RPMI7951 (cell line): ENCODE measurements at places on chromosomes 13 and 19.

GRCh38 chr19:33000510-33000909 is 28.5 kb downstream of the FAAP24 start:
- no peak for DNase-seq

GRCh38 chr13:30331331-30331771 is 24.0 kb upstream of the KATNAL1 start:
- peak; percentile 69 for DNase-seq

GRCh38 chr13:73913079-73913740 is 221.0 kb downstream of the KLF12 start:
- DNase-seq = peak; percentile 43

GRCh38 chr13:96581741-96582140 is 412.5 kb downstream of the OXGR1 start:
- DNase-seq = no peak

- no peak for DNase-seq
Measured at GRCh38 chr19:29395111-29395733, 130.6 kb upstream of the VSTM2B start.

GRCh38 chr13:41699759-41700158 is 242.4 kb downstream of the RGCC start:
- no peak for DNase-seq

DNA sequence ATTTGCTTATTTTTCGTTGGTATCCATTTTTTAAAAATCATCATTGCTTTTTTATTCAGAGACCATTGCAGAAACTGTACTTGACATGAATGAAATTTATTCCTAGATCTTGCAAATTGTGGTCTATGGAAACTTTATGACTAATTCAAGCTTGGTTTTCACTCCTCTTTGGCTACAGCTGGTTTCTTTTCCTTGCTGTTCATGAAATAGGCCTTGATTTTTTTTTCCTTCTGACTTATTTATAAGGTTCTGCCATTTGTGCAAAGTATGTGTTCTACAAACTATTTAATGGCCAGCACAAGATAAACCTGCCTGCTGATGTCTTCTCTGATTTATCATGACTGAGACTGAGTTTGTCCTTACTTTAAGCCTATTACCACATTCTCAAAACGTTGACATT is 764.0 kb upstream of the SLITRK5 start:
- no peak for DNase-seq

DNA sequence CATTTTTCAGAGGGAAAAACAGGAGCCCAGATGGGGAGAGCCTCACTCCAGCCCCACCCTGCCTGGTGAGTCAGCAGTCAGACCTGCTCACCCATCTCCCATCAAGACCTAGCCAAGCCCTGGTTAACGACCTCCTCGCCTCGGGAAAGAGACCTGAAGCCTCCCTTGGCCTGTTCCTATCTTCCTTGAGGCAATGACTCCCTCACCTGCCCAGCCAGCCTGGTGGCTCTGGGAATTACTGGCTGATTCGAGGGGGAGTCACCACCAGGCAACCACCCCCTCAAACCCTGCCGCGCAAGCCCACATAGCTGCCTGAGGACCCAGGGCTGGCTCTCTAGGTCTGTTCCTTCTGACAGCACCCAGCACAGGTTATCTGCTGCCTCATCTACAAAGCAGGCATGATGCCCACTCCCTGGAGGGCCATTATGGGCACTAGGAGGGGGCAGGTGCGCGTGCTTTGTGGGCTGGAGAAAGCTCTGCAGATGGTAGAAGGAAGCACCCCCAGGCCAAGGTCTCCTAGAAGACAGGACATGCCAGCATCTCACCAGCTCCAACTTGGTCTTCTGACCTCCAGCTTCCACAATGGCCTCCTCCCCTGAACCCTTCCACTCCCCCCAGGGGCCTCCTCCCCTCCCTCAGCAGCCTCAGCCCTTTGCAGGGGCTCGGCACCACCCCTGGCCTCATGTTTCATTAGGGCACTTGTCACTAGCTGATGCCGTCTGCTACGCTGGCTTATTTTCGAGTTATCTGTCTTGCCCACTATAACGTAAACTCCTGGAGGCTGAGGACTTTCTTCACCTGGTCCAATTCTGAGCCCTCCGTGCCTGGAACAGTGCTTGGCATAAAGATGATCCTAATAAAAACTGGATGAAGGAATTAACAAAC is 10.4 kb downstream of the DEDD2 start:
- DNase-seq = peak; percentile 76

DNA sequence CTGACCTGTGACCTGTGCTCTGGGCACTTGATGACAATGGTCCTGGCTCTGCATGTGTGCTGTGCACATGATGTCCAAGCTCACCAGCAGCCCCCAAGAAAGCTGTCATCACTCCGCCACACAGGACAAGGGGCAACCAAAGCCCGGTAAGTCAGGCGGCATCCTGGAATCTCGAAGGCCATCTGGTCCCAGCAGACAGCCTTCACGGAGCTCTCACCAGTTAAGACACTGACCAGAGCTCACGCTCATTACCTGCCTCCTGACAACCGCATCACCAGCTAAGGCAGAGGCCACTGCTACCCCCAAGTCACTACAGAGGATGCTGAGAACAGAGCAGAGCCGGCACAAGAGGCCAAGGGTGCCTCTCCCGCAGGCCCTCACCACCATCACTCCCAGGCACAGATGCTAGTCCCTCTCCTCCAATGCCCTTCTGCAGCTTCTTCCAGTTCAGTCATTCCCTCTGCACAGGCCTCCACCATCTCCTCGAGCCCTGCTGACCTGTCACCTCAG is 10.6 kb downstream of the PPP6R1 start:
- DNase-seq = no peak

DNA sequence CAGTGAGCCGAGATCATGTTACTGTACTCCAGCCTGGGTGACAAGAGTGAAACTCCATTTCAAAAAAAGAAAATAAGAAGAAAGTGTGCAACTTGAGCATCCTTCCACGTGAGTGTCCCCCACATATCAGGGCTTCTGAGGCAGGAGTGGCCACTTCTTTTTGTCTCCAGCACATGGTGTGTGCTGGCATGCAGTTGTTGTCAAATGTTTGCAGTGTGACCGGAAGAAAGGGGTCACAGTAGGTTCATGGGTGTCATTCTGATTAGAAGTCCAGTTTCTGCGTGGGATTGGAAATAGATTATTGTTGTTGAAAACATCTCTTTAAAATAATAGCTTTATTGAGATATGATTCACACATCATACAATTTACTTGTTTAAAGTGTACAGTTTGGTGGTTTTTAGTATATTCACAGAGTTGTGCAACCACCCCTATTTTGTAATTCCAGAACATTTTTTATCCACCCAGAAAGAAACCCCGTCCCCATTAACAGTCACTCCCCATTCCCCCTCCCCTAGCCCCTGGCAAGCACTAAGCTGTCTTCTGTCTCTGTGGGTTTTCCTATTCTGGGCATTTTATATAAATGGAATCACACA is 2.2 kb downstream of the CRTC1 start:
- DNase-seq = no peak

DNA sequence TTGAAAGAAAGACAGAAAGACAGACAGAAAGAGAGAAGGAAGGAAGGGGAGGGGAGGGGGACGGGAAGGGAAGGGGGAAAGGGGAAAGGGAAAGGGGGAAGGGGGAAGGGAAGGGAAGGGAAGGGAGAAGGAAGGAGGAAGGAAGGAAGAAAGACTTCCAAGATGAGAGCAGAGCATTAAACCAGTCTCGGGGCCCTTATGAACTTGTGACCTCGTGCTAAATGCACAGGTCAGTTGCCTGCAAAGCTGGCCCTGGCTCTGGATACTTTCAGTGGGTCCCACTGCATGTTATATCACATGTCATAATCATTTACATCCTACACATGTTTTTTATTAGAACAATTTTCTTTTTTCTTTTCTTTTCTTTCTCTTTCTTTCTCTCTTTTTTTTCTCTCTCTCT is 24.2 kb upstream of the ABCC4 start:
- no peak for DNase-seq

DNA sequence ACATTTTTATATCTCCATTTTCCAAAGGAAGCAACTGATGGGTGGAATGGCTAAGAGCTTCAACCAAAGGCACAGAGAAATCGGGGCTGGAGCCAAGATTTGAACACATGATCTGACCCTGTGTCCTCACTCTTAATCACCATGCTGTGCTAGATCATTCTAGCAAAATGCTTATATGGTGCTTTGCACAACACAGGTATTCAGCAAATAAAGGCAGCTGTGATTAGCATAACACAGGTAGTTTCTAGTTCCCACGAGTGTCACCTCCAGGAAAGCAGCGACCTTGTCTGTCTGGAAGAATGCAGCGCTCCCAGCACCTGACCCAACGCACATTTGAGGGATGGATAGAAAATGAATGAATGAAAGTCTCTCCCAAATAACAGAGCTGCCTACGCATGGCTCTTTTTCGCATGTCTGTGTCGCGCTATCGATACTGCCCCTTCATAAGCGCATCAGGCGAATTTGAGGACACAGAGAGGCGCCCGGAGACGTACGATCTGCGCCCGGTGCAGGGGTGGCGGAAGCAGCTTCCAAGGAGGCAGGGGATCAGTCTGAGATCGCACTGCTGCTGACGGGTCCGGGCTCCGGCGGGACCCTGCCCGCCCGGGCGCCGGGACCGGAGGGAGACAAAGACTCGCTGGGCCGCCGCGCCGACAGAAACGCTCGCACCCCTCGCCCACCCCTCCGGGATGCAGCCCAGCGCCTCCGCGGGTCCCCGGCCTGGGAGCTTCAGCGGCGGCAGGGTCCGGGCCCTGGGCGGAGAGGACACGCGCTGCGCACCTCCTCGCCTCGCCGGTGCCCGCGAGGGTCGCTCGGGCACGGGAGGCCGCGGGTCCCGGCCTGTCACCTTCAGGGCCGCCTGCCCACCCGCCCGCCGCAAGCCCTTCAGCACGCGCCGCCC is 609 bp downstream of the EPS15L1 start:
- peak; percentile 16 for DNase-seq

- no peak for DNase-seq
Measured at GRCh38 chr13:50535050-50535449, 308.4 kb downstream of the DLEU7 start.

GRCh38 chr13:77584106-77584505 is 48.6 kb downstream of the SCEL start:
- peak; percentile 49 for DNase-seq

GRCh38 chr13:112643759-112644459 is 45.9 kb upstream of the ATP11A start:
- DNase-seq = no peak

- no peak for DNase-seq
Measured at GRCh38 chr13:113636266-113636963, 21.6 kb downstream of the ATP4B start.

DNA sequence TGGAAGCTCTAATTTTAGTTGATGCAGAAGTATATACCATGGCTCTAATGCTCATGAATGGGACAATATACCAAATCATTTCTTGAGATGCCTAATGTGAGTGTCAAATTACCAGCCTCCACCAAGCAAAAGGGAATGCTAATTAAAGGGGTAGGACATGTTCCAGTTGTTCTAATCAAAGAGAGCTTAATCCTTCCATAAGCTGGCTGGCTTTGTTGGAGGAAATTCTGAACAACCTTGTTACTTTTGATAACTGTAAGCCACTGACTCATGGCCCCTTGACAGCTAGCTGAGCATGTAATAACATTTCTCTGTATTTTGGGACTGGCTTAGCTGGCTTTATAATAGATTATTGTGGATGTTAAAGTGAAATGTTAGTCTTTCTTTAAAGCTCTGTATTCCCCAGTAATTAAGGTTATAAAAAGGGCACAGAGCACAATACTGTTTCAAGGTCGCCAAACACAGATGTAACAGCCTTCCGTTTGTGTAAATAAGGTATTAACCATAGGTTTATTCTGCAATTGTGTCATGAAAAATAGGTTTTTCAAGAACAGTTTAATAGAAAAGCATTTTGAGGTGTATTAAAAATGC is 1194.0 kb downstream of the PCDH9 start:
- DNase-seq = no peak

GRCh38 chr19:13057147-13057572 is 45.5 kb downstream of the LYL1 start:
- DNase-seq = no peak

DNA sequence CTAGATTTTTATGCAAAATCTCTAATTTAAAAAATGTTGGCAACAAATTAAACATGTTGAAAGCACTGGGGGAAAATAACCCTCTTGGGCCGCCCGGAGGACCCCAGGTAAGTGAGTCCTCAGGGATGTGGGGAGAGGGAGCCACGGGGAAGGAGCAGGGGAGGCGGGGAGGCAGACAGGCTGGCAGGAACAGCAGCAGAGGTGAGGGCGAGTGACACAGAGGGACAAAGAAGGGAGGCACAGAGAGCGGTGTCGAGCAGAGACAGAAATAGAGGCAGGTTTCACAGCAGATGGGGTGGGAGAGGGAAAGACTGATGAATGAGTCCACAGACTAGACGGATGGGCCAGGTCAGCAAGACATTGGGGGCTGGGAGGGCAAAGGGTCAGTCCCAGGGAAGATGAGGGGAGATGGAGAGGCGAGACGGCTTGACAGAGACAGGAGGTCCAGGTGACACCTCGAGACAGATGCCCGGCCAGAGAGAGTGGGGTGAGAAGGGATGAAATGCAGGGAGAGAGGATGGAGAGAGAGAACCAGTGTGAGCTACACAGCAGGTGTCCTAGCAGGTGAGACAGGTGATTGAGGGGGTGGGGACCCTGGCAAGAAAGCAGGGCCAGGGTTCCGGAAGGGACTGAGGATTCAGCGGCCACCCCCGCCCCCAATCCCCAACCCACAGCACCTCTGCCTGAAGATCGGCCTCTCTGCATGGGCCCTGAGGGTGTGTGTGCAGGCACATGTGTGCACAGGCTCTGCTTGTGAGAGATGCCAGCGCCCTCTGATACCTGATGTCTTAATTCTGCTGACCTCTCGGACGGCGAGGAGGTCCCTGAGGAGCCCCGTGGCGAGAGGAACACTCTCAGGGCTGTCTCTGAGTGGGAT is 3.8 kb downstream of the LRRC4B start:
- no peak for DNase-seq
